ENCODE measurements at places on chromosomes 16 and 17. TPM values are rescaled to one million over a fixed set of nuclear protein-coding genes. Genes with fewer than 3 reads are reported as not detected.

FBXL16 gene
- total RNA-seq, result 0.18 TPM

DNA sequence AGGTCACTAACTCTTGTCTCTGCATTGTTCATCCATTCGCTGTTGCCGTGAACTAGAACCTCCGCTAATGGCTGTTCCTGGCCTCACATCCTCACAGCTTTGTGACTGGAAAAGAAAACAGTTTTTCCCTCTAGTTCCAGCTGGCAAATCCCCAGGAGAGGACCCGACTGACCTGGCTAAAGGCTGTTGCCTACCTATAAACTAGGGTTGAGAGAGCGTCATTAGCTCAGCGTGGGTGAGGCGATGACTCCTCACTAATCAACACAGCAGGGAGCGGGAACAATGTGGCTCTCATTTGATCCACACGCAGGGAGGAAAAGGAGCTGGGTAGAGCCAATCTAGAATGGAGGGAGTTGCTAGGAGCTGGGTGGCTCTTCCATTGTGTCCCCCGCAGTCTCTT, 282.1 kb upstream of the IRX5 start:
- H3K27me3 ChIP-seq, result peaks cover 12% of the 10 kb centered on the region
- DNase-seq, result no peak
- H3K4me1 ChIP-seq, result peaks cover 41% of the 10 kb centered on the region
- no peak overlapping the region for H3K4me3 ChIP-seq
- H3K27ac ChIP-seq, result peak overlapping the region; percentile 81

UMOD gene
- total RNA-seq, result not detected

OTOP2 gene
- not detected for total RNA-seq

- no peaks in the 10 kb centered on the region for H3K4me1 ChIP-seq
- DNase-seq, result no peak
- H3K27ac ChIP-seq, result no peak overlapping the region
- H3K27me3 ChIP-seq, result peaks cover 21% of the 10 kb centered on the region
- H3K36me3 ChIP-seq, result no peaks in the 10 kb centered on the region
Measured at GRCh38 chr16:20300312-20301097, 26.8 kb downstream of the GP2 start.

DNA sequence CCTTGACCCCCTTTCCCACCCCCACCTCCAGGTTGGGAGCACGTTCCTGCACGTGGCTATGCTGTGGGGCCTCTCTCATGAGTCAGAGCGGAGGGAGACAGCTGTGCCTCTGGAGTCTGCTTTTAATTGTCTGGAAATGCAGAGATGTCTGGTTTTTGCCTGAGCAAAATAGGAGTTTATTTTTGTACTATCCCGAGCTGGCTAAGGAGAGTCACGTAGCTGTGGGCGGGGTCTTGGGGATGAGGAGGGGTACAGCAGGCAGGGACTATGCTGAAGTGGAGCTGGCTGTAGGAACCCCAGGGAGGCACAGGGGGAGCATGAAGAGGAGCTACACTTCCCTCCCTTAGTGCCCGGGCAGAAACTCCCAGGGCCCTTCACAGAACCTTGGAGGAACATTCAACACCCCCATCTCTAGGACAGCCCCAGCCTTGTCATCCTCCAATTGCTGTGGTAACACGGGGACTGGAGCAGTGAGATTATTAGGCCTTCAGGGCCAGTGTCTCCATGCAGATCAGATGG, 44.7 kb upstream of the LGALS9 start:
- peak overlapping the region; percentile 78 for H3K27ac ChIP-seq
- H3K4me3 ChIP-seq, result no peak overlapping the region
- H3K27me3 ChIP-seq, result no peaks in the 10 kb centered on the region
- DNase-seq, result no peak
- no peaks in the 10 kb centered on the region for H3K36me3 ChIP-seq

RCVRN gene
- 1.8 TPM for total RNA-seq

DNA sequence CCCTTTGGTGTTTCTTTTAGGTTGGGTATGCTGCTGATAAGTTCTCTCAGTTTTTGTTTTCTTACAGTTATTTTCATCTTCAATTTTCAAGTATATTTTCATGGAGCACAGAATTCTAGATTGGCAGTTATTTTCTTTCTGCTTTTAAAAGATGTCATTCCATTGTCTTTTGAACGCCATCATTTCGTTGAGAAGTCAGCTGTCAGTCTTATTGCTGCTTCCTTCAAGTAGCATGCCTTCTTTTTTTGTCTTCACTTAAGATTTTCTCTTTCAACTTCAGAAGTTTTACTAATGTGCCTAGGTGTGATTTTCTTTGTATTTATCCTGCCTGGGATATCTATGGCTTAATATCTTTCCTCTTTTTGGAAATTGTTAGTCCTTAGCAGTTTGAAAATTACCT, 262.2 kb upstream of the PMFBP1 start:
- DNase-seq, result no peak
- peaks cover 25% of the 10 kb centered on the region for H3K36me3 ChIP-seq
- no peak overlapping the region for H3K4me3 ChIP-seq

All from mesothelial cell of epicardium (in vitro differentiated cells).